ENCODE measurements at places on chromosomes 6 and 20.

GRCh38 chr6:63452125-63452524 is 120.2 kb upstream of the LOC128125822 start:
- no peak for DNase-seq

- no peak for DNase-seq
Observed at GRCh38 chr6:40947876-40948526, 91.0 kb downstream of the UNC5CL start.

DNA sequence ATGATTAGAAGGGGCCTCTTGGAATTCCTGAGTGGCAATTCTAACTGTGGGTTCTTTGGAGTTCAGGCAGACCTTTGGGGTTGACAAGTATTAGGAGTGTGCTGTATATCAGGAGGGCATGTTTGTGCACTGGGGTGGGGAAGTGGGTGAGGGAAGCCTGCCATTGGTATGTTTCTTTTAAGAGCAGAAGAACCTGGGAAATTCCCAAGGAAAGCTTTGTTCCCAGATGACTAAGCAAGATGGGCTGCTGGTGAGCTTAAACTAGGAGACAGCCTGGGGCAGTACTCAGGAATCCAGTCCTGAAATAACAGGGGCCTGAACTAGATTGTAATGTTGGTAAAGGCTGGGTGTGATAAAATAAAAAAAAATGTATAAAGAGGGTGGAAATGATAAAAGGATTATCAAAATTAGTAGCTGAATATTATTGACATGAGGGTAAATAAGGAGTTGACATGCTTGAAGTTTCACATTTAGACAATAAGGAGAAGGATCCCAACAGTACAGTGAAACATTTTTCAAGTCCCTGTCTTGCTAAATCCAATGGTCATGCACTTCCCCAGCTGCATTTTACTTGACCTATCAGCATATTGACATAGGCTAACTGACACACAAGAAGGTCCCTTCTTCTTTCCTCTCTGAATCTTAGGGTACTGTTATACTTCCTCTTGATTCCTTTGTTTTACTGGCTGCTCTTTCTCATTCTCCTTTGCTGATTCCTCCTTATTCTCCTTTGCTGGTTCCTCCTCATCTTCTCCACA is 18.4 kb upstream of the IFNGR1 start:
- DNase-seq, result no peak

- no peak for DNase-seq
Observed at GRCh38 chr6:56798163-56798562, 155.5 kb upstream of the DST start.

- no peak for DNase-seq
Observed at GRCh38 chr20:2955257-2955970, 82.1 kb downstream of the PTPRA start.

DNA sequence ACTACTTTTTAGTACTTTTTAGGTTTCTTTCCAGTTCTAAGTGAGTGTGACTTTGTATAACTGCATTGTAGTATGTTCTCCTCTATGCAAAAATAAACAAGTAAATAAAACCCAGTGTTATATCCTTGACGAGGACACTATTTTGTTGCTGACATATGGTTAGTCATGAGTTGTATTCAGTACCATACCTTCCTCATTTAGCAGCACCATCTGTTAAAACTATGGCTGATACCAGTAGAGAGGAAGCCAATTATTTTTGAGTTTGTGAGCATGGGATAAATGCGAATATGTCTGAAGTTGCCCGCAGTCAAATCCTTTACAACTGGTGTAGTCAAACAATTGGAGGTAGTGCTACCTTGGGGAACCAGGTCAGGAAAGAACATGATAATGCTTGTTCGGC is 74.1 kb downstream of the CDKAL1 start:
- DNase-seq, result no peak

DNA sequence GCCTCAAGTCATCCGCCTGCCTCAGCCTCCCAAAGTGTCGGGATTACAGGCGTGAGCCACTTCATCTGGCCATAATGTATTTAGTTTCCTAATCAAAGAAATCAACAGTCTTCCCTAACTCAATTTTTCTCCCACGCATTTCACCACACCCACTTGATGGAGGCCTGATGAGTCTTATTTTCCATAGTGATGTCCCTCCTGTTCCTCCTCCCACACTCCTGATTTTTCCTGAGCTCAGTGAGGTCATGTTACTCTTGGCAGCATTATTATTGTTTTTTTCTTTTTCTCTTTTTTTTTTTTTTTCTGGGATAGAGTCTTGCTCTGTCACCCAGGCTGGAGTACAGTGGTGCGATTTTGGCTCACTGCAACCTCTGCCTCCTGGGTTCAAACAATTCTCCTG is 8.9 kb downstream of the ABRACL start:
- no peak for DNase-seq

DNA sequence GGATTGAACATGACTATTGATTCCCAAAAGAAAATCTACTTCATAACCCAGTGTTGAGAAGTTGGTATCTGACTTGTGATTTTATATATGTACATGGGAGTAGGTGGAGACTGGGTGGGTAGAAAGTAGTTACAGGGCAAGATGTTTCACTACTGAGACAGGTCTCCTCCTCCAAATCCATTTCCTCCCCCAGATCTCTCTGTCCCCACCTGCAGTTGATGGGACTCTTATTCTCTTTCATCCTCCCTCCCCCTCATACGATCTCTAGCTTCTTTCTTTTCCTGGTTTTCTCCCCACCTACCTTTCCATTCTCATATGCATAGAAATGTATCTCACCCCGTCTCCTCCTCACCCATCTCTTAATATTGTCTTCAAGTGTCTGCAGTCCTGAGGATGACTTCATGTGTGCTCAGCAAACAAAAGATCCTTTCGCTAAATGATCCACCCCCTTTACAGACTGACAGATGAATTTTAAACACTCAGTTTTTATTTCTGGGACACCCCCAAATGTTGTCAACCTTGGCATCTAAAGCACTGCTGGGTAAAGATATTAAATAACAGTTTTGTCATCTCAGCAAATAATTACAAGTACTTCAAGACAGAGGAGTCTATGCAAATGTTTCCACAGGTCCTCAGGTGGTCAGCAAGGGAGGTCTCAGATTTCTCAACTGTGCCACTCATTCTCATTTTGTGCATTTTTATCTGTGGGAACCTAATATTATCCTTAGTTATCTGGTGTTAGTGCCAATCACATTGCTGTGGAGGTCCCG is 18.7 kb upstream of the HECA start:
- DNase-seq, result no peak

GRCh38 chr6:37516920-37517405 is 17.3 kb upstream of the CCDC167 start:
- DNase-seq, result no peak

- DNase-seq, result no peak
Observed at GRCh38 chr6:159761129-159761872, 544 bp upstream of the ACAT2 start.

GRCh38 chr6:142570221-142570671 is 268.4 kb downstream of the ADGRG6 start:
- no peak for DNase-seq

DNA sequence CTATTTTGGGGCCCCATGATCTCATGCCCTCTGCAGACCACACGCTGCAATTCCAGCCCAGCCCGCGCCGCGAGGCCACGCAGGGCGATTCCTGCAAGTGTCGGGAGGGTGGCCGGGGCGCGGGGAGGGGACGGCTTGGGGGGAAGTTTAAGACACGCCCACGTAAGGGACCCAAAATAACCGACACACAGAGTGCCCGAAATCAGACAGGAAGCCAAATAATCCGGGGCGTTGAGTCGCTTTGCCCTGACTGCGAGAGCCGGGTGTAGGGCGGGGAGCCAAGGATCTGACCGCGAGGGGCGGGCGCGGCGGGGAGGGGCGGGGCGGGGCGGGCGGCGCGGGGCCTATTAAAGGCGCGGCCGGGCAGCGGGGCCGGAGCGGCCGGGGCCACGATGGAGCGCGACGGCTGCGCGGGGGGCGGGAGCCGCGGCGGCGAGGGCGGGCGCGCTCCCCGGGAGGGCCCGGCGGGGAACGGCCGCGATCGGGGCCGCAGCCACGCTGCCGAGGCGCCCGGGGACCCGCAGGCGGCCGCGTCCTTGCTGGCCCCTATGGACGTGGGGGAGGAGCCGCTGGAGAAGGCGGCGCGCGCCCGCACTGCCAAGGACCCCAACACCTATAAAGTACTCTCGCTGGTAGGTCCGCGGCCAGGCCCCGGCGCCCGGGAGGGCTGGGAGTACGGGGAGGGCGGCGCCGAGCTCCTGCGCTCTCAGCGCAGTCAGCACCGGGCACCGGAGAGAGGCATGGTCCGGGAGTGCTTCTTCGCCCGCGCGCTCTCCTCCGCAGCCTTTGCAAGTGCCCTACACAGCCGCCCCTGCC is at the start of gene ENPP1:
Gene ENPP1, plus strand, starts transcription at position 377 of the 816 bp plus-strand sequence. Its CDS starts 16 bp downstream, at position 393.
- peak; percentile 12 for DNase-seq

GRCh38 chr6:53344969-53345368 is 3.8 kb downstream of the ELOVL5 start:
- no peak for DNase-seq

GRCh38 chr20:1840817-1841553 is 54.2 kb upstream of the SIRPA start:
- no peak for DNase-seq

GRCh38 chr20:23278172-23278571 is 72.4 kb upstream of the NXT1 start:
- DNase-seq, result no peak

DNA sequence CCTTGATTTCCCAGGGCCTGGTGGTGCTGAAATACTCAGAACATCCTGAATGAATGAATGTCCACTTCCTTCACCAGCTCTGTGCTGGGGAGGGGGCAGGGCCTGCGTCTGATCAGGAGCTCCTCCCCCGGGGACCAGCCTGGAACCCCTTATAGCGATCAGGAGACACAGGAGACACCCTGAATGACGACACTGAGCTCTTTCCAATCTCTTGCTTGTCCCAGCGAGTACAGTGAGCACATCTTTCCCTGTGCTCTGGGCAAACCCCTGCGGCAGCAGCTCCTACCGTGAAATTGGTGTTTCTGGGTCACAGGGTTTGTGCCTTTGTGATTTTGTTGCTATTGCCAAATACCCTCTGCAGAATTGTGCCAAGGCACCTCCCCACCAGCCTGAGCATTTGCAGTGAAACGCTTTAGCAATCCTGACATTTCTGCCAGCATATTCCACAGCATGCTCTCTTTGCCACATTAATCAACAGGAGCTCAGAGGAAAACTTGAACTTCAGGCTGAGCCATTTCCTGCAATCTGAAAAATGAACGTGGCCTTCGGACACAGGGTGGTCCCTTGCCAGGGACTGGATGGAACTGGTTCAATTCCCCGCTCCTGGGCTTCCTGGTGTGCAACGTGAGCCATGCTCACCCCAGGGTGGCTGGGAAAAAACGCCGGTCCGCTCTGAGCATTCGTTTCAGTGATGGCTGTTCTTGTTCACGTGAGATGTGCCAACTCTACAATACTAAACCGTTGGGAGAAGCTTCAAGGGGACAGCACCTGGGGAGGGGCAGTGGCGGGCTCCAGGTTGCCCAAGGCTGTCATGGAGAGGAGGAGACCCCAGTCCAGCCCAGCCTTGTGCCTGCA is 23.1 kb upstream of the MRGBP start:
- DNase-seq, result no peak

DNA sequence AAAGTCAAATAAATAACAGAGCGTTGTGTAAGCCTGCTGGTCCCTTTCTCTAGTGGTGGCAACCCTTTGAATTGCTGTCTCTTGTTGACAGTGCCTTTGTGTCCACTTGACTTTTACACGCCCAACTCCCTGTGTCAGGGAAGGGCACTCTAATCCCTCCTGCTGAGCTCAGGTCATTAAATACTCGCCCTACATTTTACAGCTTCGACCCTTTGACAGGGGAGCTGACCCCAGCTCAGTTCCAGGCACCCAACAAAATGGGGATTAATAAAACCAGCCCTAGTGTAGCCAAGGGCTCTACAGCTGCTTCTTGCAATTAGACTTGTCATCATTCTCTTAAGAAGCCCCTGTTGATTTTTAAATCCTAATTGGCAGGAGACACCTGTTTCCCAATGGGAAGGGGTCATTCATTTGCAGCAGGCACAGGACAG is 308.2 kb downstream of the EYA4 start:
- DNase-seq, result no peak

GRCh38 chr6:5095236-5095635 is 10.1 kb downstream of the PPP1R3G start:
- no peak for DNase-seq

- DNase-seq, result no peak
Observed at GRCh38 chr20:36593347-36593929, 12.1 kb upstream of the RAB5IF start.

DNA sequence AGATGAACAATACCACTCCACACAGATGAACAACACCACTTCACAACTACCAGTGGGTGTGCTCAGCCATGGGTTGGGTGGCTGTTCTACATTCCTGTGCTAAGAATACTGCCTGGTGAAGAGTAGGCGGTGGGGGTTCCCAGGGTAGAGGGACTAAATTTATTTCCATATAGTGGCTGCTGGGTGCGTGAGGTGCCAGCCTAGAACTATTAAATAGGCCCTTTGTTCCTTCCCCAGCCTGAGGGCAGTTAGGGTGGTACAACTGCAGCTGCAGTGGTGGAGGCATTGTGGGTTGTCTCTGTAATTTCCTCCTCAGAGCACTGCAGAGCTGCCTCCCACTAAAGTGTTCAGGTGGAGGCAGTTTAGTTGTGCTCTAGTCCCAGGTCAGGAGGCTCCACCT is 618.4 kb downstream of the MMUT start:
- DNase-seq, result no peak

DNA sequence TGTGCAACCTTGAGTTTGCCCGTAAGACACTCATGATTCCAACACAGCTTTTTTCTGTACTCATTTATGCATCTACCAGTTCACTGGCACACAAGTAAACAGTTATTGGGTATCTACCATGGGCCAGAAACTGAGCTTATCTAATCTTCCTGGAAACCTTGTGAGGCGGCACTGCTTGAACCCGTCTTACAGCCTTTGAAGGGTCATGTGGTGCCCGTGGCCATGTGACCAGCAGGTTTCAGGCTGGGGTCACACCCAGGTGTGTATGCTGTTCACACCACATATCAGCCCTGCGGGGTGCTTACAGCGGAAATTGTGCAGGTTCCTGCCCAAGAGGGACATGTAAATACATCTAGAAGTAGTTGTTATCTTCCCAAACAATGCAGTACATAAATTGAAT is 6.1 kb downstream of the THBD start:
- no peak for DNase-seq

- no peak for DNase-seq
Observed at GRCh38 chr6:10410207-10411050, 4.4 kb downstream of the TFAP2A start.

- no peak for DNase-seq
Observed at GRCh38 chr20:41265938-41266337, 51.6 kb downstream of the ZHX3 start.

DNA sequence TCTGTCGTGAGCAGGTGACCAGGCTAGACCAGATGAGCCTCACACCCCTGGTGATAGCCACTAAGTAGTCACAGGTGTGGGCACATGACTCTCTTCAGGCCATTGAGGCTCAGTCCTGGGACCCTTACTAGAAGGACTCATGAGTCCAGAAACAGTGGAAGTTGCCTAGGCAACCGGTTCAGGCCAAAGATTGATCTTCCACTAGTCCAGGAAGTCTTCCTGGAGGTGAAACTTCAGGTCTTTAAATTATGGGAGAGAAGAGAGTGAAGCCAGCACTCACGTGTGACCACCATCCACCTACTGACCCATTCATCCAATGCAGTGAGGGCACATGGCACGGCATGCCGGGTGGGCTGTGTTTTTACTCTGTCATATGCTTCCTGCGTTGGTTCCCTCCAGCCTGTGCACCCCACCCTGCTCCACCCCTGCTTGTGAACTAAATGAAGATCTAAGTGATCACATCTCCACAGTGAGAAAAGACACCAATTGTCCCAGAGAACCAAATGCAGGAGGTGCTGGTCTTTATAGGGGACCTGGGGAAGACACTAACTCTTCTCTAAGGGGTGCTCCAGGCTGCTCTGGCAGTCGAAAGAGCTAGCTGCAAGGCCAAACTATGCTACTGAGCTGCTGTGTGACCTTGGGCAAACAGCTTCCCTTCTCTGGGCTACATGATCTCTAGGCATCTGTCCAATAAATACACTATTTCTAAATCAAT is 12.5 kb upstream of the STX16 start:
- DNase-seq, result no peak

Measured in CD4-positive, alpha-beta T cell (primary cell).